Stimulated activated CD4-positive, alpha-beta T cell treated with anti-CD3 and anti-CD28 coated beads, Interleukin-2, amount 100 ng/mL, for 48 hours (primary cell): ENCODE measurements at places on chromosomes 7 and 10.

DNA sequence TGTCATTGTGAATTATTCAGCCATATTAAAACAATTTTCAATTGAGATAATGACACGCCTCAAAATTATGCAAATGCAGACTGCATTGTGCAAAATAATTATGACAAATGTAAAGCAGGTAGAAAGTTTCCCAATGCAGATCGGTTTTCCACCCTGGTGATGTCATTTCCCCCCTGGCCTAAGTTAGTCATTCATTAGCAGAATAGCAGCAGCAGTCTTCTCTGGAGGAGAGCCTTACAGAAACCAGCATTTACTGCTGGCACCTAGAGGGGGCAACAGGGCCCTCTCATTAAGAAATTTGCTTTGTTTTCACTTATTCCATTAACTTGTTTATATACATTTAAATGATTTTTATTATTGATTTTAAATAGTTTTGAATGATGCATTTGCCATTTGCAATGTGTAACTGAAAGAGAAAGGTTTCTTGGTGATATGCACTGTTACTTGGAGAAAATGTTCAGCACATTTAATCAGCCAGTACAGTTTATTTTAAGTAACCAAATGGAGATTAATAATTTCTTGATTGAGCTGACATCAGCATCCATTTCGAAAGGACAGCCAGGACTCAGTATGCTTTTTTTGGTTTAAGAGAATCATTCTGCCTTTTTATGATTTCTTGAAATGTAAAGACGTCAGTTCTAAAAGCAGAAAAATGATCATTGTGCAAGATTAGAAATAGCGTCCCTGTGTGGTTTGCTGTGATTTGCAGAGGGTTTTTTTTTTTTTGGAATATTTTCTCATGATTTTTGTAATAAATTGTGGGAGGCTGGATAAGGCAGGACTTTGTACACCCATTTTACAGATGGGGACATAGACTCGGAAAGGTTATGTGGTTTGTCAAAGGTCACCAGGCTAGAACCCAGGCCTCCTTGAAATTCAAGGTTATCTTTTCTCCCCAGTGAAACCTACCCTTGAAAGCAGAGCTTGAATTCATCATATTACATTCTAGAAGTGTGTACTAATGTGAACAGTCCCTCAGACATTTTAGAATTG is 3.5 kb downstream of the ARID5B start:
- no peak for DNase-seq

DNA sequence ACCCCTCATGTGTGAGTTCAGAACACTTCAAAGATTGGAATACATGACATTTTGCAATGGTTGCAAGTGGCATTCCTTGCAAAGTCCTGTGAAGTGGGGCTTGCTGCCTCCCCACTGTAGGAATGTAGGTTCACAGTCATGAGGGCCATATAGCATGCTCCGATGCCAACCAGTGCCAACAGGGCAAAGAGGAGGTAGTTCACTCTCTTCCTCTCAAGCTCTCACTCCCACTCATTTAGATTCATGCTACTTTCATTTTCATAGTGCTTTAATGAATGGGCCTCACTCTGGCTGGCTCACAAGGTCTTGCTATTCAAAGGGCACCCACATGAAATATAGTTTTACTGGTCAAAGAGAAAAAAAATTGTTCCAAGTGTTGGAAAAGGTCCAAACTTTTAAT is 169.9 kb upstream of the AOAH start:
- no peak for DNase-seq

- no peak for DNase-seq
These were observed 19.4 kb upstream of the RASGEF1A start for GRCh38 chr10:43286076-43286805.

- DNase-seq = no peak
These were observed 42.1 kb upstream of the MKRN1 start for GRCh38 chr7:140521421-140521820.
